ENCODE measurements at places on chromosomes 3 and 15.
A peak's percentile ranks its signal among the peaks of the same experiment; 100 is the strongest.

GRCh38 chr3:49454898-49455681, 15.0 kb upstream of the DAG1 start:
- no peak for DNase-seq

DNA sequence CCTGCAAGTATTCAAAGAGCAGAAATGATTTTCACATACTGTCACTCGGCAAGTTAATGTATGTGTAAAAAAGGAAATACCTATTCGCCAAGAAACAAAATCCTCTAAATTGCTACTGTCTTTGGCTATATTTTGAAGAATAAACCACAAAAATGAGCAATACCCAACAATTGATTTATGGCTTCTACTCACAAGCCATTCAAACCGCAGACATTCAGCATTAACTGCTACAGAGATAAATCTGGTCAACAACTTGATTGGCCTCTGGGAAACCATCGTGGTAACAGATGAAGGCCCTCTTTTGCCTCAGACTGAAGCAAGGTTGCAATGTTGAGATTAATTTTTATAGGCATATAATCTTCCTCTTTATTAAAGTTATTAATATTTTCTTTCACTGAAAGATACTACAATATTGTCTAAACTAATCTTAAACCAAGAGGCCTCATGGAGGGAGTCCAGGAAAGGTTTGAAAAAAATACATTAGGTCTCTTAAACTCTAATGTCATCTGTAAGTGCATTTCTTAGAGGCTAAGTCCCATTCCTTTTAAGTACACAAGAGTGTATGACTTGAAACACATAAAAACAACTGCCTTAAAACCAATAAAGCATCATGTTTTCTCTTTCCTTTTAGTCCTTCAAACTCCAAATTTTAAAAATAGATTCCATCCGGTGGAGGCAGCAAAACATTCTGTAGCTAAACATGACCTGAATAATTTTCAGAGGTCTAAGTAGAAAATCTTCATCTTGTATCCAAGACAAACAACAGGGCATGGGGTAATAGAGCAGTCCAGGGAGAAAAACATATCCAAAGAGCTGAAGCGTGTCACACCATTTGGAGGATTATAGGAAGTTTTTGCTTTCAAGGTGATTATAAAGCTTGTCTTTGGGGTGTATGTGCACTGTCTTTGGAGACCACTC, 162.4 kb upstream of the TGFBR2 start:
- no peak for DNase-seq

DNA sequence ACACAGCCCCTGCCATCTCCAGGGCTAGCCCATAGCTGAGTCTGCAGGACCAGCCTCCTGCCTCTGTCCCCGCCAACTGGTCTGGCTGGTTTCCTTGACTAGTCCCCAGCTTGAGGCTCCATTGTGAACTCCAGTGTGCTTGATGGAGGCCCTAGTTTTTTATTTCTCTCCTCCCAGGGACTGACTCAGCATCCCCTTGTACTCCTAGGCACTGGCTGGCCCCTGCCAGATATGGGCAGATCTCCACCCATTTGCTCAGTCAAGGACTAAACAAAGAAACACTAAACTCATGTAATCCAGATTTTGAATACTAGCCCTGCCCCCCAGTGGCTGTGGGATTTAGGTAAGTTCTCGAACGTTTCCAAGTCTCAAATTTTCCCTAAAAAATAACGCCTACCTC, 415.4 kb upstream of the RORA start:
- no peak for DNase-seq

DNA sequence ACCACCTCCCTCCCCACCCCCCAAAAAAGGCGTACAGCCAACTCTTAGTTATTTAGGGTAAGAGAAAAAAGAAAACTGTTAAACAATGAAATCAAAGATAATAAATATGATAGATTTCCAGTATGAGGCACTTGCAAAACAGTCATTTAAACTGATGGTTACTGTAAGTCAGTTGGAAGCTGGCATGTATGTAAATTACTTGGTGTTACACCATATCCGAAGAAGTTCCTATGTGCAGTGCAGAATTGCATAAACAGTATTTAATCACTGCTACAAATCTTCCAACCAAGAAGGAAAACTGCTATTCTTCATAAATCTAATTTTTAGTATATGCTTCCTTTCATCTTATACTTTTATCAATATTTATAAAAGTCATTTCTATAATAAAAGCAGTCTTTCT, 62.0 kb downstream of the LEO1 start:
- no peak for DNase-seq

DNA sequence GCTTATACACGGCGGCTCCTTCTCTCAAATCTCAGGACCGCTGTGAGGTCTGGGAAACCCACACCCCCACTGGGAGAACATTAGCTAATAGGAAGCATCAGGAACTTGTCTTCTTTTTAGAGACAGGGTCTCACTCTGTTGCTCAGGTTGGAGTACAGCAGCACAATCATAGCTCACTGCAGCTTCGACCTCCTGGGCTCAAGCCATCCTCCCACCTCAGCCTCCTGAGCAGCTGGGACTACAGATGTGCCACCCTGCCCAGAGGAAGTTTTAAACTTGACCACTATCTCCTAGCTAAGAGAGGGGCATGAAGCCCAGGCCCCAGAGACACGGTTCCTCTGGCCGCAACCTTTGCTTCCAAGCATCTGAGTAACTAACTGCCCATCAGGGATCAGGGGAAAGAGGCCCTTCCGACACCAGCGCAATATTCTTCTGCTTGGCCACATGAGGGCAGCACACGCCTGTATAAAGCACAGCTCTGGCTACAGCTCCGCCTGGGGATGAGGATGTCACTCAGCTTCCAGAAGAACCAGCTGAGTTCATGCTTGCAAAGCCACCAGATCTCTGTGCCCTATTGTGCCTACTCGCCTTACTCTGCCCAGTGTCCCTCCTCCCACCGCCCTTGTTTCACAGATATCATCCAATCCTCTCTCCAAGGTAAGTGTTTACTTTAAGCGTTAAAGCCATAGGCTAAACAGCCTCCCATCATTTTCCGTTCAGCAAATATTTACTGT, 57.6 kb upstream of the SLC6A11 start:
- peak; percentile 11 for DNase-seq

- no peak for DNase-seq
Measured at GRCh38 chr15:91061997-91062396, 38.1 kb upstream of the SV2B start.

DNA sequence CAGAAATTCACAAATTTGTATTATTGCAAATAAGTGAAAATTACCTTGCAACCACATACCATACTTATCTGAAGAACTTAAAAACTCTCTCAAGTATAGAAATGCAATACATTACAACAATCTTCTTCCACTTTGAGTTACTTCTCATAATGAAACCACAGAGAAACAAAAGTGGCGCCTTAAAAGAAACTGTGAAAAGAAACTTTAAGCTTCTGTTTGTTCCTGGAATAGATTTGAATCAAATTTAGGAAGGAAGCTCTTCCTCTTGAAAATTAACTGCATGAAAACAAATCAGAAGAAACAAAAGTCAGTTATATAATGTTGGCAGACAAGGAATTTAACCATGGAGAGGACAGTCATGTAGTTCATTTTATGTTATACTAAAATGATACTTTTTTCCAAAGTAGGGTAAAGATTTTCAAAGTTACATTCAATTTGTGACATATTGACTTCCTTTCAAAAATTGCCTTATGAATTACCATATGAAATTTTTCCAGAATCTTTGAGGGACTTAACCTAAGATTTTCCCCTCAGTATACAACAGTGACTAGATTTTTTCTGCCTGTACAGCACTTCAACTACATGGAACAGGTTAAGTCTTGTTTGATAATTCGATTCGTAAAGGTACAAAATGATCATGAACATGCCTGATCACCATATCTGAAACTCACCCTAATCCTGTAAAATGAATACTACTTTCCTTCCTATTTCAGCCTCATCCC, 57.6 kb upstream of the TNFSF10 start:
- no peak for DNase-seq

DNA sequence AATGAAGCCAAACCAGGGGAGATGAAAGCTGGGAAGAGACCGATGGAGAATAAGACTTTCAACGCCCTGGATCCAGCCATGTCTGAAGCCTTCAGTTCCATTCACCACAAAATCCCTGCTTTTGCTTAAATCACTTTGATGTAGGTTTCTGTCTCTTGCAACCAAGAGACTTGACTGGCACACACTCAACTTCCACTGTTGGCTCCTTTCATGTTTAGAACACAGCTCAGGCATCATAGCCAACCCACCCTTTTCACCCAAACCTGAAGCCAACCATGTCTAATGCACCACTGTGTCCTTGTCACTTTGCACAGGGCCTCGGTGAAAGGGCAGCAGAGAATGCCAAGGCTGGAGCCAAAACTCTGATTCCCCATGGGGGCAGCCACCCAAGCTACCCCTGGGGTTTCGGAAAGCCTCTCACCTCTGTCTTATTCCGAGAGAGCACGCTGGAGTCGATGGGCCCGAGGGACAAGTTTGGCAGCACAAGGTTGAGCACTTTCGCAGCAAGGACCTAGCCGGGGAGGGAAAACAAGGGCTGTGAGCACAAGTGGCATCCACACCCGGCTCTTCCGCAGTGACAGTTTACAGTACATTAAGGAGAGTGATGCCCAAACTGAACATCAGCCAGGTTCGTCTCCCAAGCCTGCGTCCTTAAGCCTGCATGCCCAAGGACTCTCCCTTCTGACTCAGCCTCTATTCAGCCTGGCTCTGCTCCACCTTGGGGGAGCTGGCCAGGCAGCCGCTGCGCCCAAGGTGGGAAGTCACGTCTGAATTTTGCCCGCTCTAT, 37.6 kb downstream of the ABTB1 start:
- DNase-seq: no peak

- DNase-seq: no peak
Measured at GRCh38 chr15:98809273-98809672, 160.9 kb downstream of the IGF1R start.

- peak; percentile 35 for DNase-seq
Measured at GRCh38 chr3:71584394-71585011, 975 bp upstream of the FOXP1 start.

- DNase-seq: no peak
Measured at GRCh38 chr3:78881501-78881900, 886.3 kb downstream of the ROBO1 start.

GRCh38 chr3:133838296-133838789, 32.7 kb downstream of the SRPRB start:
- no peak for DNase-seq

- no peak for DNase-seq
Measured at GRCh38 chr15:66673410-66674322, 28.4 kb upstream of the SMAD6 start.

GRCh38 chr3:72322264-72322976, 525.8 kb downstream of the SHQ1 start:
- DNase-seq: no peak

DNA sequence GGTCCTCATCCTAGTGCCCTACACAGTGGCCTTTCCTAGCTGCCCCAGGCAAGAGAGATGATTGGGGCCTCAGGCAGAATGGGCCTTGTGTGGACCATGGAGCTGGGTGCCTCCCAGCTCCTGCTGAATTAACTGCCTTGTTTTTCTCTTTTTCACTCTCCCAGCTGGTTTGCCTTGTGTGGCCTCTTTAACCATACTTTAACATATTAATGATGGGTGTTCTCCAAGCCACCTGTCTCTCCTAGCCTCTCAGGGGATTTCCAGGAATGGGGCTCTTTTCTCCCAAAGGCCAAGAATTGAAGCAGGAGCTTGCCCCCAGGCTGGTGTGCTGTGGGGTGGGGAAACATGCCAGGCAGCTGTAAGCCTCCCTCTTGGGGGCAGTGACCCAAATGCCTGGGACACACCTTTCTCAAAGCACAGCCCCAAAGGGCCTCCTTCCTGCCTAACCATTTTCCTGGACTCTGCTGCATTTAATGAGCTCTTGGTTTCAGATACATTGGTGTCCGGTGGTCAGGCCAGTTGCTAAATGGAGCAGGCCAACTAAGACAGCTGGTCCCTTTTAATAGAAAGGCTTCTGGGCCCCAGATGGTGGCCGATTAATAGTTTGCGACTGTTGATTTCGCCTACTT, 5.6 kb downstream of the ALPK3 start:
- DNase-seq: no peak

GRCh38 chr15:82854554-82854953, 45.1 kb downstream of the WHAMM start:
- DNase-seq: no peak

DNA sequence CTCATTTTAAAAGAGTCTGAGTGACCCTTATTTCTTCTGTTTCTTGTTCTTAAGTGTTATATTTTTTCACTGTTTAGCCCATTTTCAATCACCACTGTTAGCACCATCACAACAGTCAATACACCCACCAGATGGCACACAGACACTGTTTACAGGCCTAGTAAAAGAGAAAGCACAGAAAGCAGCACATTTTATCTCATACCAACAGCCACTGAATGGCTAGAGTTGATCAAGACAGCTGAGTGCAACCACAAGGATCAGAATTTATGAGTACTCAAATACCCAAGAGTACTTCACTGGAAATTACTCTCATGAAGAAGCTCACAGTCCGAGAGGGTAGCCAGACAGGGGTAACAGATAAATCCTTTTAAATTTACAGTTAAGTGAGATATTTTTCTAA, 127.0 kb downstream of the TFDP2 start:
- DNase-seq: no peak

DNA sequence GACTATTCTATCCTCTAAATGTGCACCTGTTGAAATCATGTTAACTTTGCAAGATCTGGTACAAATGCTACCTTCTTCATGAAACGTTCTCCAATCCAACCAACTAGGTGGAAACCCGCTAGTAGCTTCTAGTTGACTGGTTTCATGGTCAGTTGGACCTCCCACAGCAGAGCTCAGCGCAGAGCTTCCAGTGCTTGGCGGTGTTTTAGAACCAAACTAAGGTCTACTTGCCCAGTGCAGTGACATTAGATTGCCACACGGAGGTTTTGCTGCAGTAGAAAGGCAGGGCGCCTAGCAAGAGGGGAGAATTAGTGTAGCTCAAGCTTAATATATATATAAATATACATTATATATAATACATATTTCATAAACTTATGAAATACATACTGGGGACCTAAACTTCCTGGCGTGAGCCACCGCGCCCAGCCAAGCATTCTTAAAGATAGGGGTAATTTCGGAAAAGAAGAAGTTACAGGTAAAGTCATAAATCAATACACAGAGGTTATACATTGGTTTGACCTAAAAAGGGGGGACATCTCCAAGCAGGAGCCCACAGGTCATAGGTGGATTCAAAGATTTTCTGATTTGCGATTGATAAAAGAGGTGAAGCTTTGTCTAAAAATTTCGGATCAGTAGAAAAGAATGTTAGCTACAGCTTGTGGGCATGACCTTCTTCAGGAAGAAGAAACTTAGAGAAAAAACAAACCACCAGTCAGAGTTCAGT, 2.1 kb upstream of the OXSR1 start:
- peak; percentile 22 for DNase-seq

DNA sequence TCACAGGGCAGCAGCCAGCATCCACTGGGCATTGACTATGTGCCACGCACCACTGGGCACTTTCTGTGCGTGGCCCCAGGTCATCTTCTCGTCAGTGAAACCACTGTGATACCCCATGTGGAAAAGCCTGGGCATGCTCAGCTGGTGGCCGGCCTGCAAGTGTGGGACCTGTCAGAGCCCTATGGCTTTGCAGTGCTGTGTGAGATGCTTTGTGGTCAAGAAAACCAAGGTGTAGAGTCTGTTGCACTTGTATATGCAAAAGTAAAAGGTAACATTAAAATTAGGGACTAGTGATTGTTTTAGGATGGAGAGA, 69.5 kb downstream of the PGPEP1L start:
- no peak for DNase-seq
